ENCODE measurements at places on chromosomes 7 and 10.

GRCh38 chr7:90916319-90916718, 320.2 kb downstream of the CDK14 start:
- DNase-seq = no peak

DNA sequence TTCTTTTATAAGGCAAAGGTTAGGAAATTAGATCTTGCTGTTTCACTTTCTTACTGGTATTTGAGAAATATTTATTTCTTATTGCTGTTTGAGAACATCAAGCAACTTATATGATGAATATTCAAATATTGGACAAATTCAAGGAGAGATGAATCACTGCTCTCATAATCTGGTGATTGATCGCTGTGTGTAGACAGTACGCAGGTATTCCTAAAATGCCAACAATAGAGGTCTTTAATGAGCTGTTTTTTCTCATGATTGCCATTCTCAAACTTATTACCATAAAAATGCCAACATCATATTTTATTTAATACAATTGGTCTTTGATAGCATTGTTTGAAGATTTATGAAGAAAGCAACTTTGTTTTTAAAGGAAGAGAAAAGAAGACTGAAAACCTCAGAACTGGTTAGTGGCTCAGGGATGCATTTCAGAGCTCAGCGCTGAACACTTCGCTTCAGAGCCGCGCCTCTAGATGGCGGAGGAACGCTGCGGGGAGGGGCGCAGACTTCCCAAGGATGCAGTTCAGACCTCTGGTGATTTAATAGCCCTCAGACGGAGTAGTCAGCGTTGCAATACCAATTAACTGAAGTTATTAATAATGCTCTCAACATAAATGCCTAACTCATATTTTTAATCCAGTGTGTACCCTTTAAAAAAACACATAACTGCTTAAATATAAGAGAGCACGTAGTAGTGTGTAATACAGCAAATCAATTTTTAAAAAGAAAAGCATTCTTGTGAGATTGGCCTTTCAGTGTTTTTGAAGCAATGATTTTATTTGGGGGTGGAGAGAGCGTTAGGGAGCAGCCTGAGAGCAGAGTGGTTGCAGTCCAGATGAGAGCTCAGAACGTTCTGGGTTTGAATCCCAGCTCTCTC, 38.5 kb upstream of the STEAP4 start:
- DNase-seq = peak; percentile 33

GRCh38 chr7:151083071-151083823, at the start of gene TMUB1:
TMUB1 (minus strand) TSS chr7:151083493; CDS start chr7:151082563, 930 bp downstream.
- DNase-seq = peak; percentile 69

DNA sequence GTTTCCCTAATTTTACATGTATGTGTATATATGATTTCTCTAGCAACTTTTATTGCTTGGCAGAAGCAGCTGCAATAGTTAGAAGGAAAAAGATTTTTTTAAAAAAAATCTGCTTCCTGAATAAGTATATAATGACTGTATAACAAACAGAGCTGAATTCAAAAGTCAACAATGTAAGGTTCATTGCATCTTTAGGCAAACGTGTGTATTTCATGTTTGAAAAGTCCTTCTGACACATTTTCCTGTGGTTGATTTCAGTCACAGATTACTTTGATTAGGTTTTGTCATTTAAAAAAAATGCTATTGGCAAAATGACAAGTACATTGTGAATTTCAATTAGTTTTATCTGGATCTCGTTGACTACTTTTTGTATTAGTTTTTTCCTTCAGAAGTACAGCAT, 231.0 kb downstream of the CSTF2T start:
- no peak for DNase-seq

- DNase-seq = no peak
Observed at GRCh38 chr10:86367152-86367951, 757 bp upstream of the GRID1 start.

DNA sequence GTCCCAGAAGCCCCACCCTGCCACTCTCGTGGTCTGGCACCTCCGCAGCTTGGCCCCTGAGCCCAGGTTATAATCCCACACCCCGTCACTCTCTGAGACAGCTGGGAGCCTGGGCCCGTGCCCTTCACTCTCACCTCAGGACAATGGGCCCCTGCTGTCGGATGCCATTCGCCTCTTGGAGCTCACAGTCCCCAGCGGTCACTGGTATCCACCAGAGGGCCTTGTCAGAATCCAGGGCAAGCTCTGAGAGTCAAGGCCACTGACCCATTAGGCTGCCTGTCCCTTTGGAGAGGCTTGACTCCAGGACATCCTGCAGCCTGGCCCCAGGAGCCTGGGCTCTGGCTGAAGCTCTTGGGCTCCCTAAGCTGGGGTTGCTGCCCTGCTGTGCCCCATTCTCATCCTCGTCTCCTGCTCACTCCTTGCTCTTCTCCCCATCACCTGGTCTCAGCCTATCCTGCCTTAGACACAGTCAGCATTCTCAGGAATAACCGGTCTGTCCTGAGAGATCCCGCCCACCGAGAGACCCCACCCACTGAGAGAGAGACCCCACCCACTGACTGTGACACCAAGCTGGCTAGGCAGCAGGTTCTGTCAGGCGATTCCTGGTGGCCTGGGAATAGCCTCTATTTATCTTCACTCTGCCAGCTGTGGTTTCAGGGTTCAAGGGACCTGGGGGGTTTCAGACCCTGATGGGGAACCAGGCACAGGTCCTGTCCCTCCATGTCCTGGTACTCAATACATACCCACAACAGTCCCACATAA, 27.7 kb downstream of the CPXM2 start:
- DNase-seq = no peak

GRCh38 chr10:20683345-20683744, 213.8 kb downstream of the NEBL start:
- no peak for DNase-seq

- no peak for DNase-seq
Observed at GRCh38 chr10:31098046-31098445, 66.4 kb upstream of the ZNF438 start.

- DNase-seq = no peak
Observed at GRCh38 chr10:54194806-54195205, 606.2 kb downstream of the PCDH15 start.

GRCh38 chr7:44402401-44403060, 77.1 kb upstream of the CAMK2B start:
- no peak for DNase-seq

DNA sequence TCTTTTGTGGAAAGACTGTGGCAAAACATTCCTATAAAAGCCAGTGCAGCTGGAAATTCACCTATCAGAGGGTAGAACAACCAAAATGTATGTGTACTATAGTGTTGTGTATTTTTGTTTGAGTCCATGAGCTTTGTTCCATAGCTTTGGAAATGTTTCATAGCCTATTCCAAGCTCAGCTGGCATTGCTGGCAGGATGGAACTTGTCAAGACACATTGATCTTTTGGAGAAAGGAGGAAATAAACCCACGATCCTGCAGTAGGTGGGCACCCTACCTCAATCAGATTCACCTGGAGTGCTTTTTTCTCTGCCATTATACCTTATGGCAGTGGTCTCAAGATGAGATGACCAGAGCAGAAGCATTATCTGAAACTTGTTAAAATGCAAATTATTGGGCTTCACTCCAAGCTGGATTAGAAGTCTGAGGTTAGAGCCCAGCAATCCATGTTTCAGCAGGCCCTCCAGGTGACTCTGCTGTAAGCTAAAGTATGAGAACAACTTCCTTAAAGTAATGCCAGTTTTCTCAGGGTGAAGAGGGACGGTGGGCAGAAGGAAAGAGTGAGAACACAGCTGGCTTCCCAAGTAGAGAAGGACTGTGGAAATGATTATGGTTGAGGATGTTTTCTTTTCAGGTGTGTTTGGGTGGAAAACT, 30.3 kb upstream of the CDK1 start:
- DNase-seq = no peak

GRCh38 chr7:132256721-132257212, 319.5 kb downstream of the PLXNA4 start:
- no peak for DNase-seq

- no peak for DNase-seq
Observed at GRCh38 chr10:26738301-26738911, 40.9 kb downstream of the PDSS1 start.

- no peak for DNase-seq
Observed at GRCh38 chr7:130940326-130940725, 206.3 kb upstream of the KLF14 start.

- DNase-seq = peak; percentile 94
Observed at GRCh38 chr7:157568770-157569584, 232.2 kb downstream of the DNAJB6 start.

- DNase-seq = no peak
Observed at GRCh38 chr7:124843336-124843735, 77.7 kb upstream of the GPR37 start.

DNA sequence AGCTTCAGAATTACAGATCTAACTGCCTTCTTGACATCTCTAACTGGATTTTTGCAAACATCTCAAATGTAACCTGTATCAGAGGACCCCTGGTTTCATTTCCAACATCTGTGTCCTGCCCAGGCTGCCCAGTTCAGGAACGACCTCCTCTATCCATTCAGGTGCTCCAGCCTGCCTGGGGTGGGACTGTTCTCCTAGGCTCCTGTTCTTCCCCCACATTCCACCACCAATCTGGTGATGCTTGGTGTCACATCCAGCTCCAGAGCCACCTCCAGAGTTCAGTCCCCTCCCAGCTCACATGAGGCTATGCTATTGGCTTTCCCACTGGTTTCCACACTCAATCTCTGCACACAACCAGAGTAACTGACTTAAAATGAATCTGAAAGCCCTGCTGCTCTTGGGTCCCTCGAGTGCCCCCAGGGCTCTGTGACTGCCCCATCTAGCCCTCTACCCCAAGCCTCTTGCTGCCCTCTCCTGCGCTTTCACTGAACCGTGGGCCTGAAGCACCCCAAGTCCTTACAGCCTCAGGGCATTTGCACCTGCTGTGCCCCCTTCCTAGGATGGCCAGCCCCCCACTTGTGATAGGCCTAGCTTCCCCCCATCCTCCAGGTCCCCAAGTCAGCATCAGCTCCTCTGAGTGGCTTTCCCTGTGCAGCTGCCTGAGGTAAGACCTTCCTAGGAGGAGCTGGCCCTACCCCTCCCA, 46.1 kb downstream of the PPIF start:
- no peak for DNase-seq

DNA sequence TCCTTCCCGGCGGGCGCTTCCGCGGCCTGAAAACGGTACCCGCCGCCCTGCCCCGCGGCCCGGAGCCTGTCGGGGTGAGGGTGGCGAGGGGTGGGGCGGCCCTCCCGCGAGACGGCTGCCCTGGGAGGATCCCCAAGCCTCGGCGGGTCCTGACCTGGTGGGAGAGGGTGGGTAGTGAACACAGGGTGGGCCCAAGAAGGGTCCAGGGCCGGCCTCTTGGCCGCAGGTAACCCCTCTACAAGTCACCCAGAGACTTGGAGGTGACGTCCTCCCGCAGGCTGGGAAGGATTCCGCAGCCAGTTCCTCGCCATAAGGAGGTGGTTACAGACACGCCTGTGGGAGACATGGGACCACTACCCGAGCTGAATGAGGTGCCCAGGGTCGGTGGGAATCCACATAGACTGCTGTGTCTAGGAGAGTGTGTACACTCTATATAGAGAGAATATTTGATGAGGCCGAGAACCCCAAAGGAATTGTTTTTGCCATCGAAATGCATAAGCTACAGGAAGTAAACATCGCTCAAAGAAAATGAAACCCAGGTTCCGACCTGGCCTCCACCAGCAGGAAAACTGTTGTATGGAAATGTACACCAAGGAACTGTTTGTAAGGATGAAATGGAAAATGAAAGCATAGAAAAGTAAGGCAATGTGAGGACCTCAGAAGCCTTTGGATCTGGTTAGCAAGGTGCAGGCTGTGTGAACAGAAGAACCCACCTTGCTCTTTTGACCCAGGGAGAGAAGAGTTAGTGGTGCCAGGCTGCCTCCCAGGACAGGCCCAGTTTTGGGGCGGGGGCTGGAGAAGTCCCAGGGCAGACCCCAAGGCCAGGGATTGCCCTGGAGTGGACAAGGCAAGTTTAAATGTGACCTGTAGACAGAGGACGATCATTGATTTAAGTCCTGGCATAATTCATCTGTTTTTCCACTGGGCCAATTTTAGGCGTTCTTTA, 659 bp downstream of the OPTN start:
- no peak for DNase-seq

GRCh38 chr7:37526623-37527022, 78.0 kb upstream of the ELMO1 start:
- no peak for DNase-seq

DNA sequence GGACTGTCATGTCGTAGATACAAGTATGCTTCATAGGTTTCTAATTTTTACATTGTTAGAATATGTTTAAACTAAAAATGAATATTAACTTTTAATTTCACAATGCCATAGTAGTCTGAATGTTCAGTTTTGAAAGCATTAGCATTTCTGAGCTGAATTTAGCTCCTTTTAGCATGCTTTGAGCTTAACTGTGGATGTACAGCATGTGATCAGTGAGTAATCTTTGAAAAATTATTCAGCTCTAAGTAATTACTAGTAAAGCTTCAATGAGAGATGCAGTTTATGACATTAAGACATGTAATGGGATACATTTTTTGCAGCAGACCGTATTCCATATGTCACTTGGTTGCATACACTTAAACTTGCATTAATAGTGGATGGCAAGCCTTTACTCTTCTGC, 114.1 kb upstream of the WNT16 start:
- no peak for DNase-seq

DNA sequence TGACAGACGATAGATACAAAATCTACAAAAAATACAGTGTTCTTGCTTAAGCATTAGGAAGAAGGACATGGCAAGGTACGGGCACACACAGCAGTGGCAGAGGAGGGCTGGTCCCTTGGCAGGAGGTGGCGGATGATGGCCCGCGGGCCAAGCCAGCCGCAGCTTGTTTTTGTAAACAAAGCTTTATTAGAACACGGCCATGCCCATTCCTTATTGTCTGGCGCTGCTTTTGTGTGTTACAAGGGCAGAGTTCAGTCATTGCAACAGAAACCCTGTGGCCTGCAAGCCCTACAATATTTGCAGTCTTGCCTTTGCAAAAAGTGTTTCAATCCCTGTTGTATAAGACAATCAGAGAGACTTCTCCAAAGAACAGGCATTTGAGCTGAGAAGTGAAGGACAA, 30.7 kb downstream of the FGFR2 start:
- DNase-seq = no peak

- DNase-seq = no peak
Observed at GRCh38 chr7:66330961-66331360, 125.8 kb downstream of the TPST1 start.

DNA sequence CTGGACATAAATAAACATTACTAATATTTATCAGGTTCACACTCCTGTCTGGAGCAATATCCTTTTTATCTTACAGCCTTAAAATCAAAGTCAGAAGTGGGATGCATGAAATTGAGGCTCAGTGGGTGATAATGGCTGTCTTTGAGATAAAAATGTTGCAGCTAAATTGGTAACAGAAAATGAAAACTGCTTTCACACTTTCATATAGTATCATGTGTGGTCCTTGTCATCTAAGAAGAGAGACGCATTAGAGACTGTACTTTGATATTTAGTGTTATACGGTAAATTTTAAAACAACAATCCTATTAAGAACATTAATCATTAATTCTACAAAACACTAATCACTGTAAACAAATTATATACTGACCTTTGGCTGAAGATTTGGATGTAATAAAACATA, 235.2 kb upstream of the HGF start:
- DNase-seq = no peak

DNA sequence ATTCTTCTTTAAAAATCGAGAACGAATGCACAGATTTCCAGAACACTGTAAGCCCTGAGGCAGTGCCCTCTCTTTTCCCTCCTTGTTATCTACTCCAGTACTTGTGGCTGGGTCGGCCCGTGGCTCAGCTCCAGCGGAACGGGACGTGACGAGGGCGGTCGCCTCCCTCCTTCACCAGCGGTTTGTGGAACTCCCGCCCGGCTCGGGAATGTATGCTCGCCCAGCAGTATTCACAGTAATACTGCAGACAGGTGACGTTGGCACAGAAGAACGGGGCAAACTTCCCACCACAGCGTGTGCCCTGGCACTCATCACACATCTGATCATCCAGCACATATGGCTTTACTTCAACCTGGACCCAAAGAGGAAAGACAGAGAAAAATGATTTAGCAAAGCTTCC, 128.5 kb downstream of the BTAF1 start:
- DNase-seq = no peak

Data from COR-L47 (cell line).